ENCODE measurements at places on chromosomes 13 and 19. TPM values are rescaled to one million over a fixed set of nuclear protein-coding genes. Genes with fewer than 3 reads are reported as not detected.
A peak's percentile ranks its signal among the peaks of the same experiment; 100 is the strongest.

GRCh38 chr19:38228491-38229439 lies 4.7 kb upstream of the DPF1 start:
- DNase-seq = no peak

DNA sequence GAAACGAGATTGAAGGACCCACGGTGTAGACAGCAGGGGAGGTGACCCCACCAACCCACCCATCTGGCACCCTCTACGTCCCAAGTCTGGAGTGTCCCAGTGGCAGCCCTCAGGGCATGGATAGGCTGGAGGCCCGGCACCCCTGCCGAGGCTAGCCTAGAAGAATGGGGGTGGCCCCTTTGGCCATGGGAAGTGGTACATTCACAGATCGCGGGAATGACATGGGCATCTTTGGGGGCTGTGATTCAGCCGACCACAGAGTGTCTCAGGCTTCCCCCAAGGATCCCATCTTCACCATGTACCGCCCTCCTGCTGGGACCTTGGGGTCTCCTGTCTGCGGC lies 11.3 kb upstream of the MKNK2 start:
- DNase-seq = no peak

DNA sequence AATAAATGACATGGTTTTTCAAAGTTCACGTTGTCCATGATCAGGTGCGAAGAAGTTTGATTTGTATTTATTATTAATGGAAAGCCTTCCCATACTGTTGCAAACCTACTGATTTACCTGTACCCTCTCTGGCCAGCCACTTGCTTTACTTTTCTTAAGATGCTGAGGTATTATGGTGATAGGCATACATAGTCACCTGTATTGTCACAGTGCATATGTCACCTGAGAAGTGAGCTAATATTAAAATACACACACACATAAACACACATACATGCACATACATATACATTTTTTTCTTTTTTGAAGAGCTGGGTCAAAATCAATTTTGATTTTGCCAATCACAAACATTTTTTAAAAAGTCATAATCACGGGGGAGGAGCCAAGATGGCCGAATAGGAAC lies 72.1 kb downstream of the RNASEH2B start:
- no peak for DNase-seq

DNA sequence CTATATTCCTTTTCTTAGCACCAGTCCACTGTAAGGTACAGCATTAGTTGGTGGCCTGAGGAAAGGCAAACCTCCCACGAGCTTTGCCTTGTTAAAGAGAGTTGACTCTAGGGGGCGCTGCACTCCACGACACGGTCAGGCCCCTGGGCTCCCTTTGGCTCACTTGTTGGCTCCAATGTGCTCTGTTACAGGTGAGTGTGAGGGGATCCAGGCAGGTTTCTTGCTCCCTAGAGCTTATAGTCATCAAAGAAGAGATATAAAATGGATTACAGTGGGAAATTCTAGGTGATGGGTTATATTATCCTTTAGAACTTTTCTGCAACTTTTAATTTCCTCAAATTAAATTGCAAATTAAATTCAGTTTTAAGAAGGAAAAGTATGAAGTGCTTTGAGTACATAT lies 3.7 kb downstream of the WDR87 start:
- DNase-seq = peak; percentile 71

Gene SCEL
- not detected for total RNA-seq

DNA sequence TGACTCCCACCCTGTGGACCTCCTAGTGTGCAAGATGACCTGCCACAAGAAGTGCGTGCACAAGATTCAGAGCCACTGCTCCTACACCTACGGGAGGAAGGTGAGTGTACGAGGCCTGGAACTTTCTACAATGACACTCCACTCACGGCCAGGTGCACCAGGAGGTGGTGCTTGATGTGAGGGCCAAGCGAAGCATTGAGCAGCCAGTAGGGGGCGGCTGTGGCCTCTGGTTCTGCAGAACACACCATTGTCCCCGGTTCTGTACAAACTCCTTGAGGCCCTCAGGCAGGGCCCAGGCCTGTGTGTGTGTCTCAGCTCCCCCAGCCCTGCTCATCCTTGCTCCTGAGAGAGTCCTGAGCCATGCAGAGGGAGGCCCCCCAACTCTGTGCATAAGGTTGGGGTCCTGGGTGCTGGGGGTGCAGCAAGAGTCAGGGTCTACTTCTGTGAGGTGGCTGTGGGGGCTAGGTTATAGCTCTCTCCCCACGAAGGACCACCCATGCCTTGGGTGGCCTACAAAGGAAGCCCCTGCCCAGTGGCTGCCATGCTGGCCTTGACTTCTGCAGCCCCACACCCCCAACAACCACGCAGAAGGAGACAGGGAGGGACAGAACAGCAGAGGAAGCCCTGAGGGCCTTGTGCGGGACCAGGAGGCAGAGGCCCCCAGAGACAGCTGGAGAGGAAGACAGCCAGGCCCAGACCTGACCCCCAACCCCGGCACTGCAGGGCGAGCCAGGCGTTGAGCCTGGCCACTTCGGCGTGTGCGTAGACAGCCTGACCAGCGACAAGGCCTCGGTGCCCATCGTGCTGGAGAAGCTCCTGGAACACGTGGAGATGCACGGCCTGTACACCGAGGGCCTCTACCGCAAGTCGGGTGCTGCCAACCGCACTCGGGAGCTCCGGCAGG lies 9.7 kb upstream of the USE1 start:
- peak; percentile 68 for DNase-seq

Gene LHB
- not detected for total RNA-seq

DNA sequence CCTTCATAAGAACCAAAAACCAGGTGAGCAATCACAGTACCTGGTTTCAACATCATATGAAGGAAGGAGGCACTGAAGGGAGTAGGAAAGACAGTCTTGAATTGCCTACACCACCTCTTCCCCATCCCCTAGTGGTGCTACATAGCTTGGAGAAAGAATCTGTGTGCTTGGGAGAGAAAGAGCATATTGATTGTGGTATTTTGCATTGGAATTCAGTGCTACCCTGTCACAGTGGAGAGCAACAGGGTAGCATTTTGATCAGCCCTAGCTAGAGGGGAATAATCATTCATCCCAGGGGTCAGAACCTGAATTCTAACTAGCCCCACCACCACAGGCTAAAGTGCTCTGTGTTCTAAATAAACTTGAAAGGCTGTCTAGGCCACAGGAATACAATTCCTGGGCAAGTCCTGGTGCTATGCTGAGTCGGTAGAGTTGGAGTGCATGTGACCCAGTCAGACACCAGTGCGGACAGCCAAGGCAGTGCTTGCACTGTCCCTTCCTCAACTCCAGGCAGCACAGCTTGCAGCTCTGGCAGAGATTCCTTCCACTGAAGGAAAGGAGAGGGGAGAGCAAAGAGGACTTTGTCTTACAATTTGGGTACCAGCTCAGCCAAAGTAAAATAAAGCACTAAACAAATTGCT lies 158.7 kb downstream of the VWA8 start:
- DNase-seq = no peak

GRCh38 chr19:54616821-54617560 lies 13.3 kb upstream of the LILRB1 start:
- no peak for DNase-seq

GRCh38 chr19:16566161-16566560 lies 6.1 kb downstream of the SLC35E1 start:
- DNase-seq = peak; percentile 94

DNA sequence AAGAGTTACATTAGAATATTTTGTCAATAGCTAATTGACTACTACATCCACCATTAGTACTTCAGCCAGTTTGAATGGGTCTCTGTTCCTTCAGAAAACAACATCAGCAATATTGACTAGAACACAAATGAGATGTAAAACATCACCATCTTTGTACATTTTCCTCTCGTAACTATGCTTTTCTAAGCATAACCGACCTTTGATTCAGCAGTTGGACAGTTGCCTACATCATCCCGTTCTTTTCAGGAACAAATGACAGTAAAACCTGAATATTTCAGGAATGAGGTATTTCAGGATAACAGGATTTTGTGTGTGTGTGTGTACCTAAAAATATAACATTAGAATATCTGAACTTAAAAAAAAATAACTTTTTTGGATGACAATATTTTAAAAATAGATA lies 60.9 kb downstream of the STARD13 start:
- no peak for DNase-seq

DNA sequence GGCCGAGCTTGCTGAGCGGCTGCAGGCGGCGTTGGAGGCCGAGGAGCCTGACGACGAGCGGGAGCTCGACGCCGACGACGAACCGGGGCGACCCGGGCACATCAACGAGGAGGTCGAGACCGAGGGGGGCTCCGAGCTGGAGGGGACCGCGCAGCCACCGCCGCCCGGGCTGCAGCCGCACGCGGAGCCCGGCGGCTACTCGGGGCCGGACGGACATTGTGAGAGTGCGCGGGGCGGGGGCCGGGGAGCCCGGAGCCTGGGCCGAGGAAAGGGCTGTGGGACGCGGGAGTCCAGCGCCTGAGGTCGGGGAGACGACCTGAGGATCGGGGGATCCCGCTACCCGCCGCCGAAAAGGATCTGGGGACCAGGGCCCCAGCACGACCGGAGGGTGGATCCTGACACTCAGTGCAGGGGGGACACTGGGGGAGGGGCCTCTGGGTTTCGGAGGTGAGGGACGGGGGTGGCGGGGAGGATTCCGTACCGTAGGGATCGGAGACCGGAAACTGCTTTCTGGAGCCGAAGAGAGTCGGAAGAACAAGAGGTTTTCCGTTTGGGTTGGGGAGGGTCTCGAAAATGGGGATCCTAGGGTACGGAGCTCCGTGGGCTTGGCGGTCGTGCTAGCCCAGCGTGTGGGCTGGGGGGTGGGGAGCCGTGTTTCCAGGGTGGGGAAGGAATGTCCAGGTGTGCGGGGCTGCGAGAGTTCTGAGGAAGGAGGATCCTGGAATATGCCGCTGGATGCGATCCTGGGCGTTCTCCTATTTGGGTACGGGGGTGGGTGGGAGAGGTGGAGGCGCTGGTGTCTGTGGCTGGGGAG lies 616 bp downstream of the HNRNPUL1 start:
- DNase-seq = peak; percentile 42

GRCh38 chr19:57317503-57317902 lies 2.8 kb upstream of the ZNF543 start:
- no peak for DNase-seq

DNA sequence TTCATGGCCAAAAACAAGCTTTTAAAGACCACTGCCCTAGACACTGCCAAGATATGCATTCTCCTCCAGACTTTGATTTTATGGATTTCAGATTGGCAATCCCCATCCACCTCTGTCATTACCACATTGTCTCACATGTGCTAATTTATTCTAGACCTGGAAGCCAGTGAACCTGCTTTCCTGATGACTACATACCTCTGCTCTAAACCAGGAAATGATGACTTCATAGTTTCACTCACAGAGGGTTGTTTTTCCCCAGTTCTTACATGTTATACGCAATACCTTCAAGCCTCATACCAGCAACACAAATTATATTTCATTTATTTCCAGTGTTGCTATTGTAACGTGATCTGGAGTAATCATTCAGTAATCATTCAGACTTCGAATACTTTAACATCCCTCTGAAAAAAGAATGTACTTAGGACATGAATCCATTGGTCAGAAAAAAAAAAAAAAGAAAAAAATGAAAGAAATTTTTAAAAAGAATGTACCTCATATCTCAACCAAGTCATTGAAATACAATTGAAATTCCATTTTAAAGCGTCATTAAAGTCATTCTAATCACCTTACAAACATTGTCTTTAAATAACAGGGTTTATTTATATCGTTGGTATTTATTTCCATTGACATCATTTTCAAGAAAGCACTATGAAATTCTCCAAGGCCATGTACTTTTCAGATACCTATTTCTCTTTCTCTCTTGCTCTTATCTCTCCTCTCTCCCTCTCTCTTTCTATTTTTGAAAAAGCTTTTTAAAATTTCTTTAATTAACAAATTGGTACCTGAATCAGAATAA lies 33.4 kb upstream of the KLF5 start:
- no peak for DNase-seq

- no peak for DNase-seq
Measured at GRCh38 chr13:55990631-55991030, 1150.1 kb upstream of the PRR20A start.

DNA sequence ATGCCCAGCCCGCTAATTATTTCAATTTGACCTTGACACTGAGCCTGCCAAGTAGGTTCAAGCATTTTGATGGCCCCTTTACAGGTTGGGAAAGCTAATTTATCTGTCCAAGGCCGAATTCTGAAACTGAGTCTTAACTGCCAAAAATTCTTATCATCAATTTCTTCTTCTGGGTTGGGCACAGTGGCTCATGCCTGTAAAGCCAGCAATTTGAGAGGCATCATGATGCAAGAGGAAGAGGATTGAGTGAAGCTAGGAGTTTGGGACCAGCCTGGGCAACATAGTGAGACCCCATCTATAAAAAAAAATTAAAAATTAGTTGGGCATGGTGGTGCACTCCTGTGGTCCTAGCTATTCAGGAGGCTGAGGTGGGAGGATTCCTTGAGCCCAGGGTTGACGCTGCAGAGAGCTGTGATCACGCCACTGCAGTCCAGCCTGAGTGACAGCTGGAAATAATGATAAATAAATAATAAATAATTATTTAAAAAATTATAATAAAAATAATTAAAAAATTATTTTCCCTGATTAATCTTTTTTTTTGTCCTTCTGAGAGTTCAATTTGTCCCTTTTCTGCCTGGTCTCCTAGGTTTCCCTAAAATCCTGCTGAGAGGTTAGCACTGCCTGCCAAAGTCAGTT lies 1.3 kb upstream of the LDLR start:
- DNase-seq = no peak

Gene FXYD3
- total RNA-seq = not detected

DNA sequence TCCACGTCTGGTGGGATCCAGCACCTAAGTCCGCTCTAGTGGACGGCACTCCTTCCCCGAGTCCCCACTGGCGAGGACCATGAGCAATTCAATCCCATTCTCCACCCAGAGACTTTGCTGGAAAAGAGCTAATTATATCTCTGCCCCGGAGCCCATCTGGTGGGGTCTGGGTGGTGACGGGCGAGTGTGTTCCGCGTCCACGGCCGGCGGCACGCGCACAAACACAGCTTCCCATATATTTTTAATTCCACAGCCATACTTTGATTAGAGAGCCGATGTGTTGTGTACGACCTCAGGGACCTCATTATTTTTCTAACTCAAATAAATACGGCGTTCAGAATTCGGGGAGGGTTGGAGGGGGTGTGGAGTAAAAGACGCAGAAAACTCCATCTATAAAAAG lies 64.1 kb upstream of the ADGRE5 start:
- DNase-seq = no peak

Gene PRTN3
- total RNA-seq = not detected

DNA sequence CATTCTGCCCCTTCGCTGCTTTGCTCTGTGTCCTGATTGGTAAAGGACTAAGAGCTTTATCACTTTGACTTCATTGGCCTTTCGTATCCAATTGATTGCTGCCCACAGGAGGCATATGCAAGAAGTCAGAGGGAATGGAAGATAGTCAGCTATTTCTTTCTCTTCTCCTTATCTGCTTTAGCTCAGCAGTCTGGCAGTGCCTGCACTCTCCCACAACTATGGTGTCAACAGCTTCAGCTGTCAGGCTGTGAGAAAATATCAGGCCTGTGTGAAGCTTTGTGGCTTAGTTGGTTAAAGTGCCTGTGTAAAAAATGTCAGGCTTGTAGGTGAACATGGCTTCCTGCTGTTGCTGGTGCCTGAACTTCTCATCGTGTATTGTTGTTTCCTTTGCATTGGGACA lies 243.0 kb downstream of the PCDH17 start:
- DNase-seq = no peak

DNA sequence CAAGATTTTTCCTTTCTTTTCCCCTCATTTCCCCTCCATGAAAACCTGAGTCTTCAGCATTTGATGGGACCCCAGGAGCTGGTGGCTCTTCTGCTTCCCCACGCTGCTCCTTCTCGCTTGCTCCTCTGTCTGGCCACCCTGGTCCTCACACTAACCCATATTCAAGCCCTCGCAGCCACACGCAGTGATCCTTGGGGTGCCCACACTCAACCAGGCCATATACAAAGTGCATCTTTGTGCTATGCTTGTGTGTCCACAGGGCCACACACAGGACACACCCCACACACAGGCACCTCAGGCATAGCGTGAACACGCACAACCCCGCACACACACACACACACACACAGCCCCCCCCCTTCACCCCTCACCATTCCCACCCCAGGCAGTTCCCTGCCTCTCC lies 132.1 kb downstream of the URI1 start:
- DNase-seq = no peak

Data from naive thymus-derived CD4-positive, alpha-beta T cell (primary cell).